Spinal cord (tissue), 10 donors: ENCODE measurements at places on chromosomes 11 and 22. TPM values are rescaled to one million over a fixed set of nuclear protein-coding genes. Genes with fewer than 3 reads are reported as not detected.

Gene TREH
- 3.8 TPM for polyA plus RNA-seq

Gene LSP1
- polyA plus RNA-seq: 2.1 TPM

Gene SAA4
- polyA plus RNA-seq: 0.59 TPM

DNA sequence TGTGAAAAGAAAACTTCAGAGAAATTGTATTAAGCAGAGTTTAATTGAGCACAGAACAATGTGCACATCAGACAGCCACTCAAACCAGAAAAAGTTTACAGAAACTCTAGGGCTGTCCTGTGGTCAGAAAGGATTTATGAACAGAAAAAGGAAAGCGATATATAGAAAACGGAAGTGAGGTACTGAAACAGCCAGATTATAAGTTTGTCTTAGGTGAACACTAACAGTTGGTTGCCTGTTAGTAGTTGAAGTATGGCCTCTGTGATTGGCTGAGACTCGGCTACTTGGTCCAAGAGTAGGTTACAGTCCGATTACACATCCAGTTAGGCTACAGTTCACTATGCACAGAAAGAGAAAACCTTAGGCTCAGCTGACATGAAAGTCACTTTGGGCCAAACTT is 1232.5 kb upstream of the RAG2 start:
- H3K36me3 ChIP-seq: no peaks in the 10 kb centered on the region
- no peak overlapping the region for H3K27ac ChIP-seq
- no peak for DNase-seq
- H3K4me3 ChIP-seq: no peak overlapping the region
